ENCODE measurements at places on chromosomes 4 and X.

DNA sequence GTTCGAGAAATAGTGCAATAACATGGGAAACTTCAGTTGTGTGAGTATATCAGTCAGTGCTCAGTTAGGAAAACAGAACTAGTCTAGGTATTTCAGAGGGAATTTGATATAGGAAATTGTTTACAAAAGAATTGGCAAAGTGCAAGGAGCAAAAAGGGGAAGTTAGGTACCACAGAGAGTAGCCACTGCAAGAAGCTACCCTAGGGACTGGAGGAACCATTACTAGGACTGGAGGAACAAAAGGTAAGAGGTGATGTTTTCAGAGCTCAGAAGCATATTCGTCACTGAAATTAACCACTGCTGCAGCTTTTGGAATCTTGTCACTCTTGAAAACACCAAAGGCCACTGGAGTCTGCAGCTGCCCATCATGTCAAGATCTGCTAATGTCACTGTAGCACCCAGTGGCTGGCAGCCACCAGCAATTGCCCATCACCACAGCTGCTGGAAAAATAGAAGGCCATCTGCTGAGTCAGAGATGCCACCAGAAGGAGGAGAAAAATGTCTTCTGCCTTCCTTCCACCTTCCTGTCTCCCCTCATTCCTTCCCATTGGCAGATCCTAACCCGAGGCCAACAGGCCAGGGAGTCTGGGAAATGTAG lies 160.6 kb upstream of the RPS6KA3 start:
- no peak for DNase-seq

GRCh38 chr4:185276036-185276435 lies 66.6 kb downstream of the SNX25 start:
- DNase-seq = no peak

- no peak for DNase-seq
Observed at GRCh38 chr4:152892974-152893373, 43.1 kb upstream of the FHDC1 start.

DNA sequence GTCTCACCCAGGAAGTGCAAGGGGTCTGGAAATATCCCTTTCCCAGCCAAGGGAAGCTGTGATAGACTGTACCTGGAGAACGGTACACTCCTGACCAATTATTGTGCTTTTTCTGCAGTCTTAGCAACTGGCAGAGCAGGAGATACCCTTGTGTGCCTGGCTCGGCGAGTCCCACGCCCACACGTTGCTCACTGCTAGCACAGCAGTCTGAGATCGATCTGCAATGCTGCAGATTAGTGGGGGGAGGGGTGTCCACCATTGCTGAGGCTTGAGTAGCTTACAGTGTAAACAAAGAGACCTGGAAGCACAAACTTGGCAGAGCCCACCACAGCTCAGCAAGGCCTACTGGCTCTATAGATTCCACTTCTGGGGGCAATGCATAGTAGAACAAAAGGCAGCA lies 138.5 kb downstream of the CHRDL1 start:
- no peak for DNase-seq

DNA sequence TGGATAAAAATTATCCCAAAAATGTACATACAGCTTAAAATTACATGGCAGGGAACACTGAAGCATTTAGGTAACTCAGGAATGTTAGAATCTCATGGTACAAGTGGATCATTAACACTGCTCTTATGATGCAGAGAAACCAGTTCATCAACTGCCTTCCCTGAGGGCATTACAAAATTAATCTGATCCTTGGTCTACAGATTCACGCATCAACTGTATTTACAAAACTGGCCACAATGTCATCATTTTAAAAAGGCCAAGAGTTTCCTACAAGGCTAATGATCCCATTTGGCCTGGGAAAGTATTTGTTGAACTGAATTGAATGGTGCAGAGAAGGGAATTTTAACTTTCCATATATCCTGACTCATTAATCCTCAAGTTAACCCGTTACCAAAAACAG lies 84.6 kb downstream of the TSPAN5 start:
- no peak for DNase-seq

GRCh38 chr4:140090215-140090731 lies 63.7 kb downstream of the MAML3 start:
- no peak for DNase-seq

DNA sequence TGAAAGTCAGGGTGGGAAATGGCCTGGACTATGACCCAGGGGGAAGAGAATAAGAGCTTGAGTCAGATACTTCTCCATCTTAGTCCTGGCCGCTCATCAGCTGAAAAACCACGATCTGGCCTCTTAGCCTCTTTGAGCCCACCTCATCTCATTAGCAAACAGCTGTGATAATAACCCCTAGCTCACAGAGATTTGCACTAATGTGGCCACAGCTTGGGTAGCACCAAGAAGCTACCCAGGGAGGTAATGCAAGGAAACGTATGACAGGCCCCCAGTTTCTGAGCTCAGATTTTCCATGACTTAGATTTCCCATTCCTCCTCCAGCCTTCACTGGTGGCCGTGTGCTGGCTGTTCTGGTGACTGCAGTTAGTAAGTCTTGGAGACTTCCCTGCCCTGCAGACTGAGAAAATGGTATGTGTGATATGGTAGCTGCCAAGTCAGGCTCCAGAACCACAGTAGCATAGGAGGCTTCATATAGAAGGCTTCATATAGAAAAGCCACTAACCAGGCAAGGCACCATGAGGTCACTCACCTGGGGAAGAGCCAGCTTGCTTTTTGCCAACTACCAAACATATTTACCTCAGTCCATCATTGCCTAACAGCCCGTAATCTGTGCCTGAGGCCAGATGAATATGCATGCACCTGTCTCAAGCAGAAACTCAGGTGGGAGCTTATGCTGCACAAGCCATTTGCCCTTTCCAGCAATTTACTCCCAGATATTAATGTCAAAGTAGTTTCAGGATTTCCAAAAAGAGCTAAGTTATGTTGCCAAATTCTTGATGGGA lies 51.4 kb upstream of the GABRE start:
- no peak for DNase-seq

GRCh38 chr4:172982151-172982590 lies 186.4 kb upstream of the GALNT7 start:
- DNase-seq = no peak

GRCh38 chr4:139619644-139620043 lies 46.0 kb upstream of the MGST2 start:
- no peak for DNase-seq

GRCh38 chrX:10235851-10236250 lies 79.1 kb downstream of the CLCN4 start:
- DNase-seq = no peak

DNA sequence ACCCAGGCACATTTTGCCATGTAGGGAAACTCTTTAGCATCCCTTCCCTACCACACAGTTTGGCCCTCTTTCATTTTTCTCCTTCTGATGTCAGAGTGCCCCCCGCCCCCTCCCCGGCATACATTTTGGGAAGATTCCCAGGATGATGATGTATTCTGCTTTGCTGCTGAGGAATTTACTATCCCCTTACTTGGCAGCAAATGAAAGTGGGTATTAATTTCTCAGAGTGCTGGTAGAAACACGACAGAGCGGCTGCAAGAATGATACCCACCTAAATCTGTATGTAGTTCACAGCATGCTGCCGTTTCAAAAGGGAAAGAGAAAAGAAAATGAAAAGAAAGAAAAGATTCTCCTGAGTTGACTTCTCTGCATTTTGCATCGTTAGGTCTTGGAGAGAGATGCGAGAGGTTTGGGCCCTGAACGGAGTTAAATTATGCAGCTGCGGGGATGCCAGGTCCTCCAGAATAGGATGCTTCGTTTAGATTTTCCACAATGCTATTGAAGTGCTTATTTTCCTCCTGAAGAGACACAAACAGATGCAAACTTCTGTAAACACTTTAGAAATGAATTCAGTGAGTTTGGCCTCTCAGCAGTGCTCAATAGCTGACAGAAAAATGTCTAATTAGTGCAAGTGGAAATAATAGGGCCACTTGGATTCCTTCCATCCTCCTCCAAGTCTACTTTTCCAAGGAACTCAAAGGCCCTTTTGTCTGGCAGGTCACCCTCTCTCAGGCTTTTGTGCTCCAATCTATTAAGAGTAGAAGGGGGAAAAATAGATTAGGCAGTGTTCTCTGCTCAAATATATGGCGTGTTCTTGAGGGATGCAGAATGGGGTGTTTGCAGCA lies 106.2 kb downstream of the ALPK1 start:
- DNase-seq = no peak

DNA sequence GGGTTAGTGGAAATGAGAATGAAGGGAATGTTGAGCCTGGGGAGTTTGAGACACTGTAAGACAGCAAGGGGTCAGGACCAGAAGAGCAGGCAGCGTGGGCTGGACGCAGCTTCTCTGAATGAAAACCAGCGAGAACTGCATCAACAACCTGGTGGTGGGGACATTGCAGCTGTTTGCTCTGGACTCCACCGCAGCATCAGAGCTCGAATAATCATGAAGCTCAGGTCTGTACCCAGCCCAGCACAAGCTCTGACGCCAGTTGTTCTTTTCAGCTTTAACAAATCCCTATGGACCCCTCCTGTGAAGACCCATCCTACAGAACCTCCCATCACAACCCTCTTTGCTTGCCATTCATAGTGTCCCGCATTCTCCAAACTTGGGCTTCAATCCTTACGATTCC lies 106.8 kb upstream of the PNPLA4 start:
- no peak for DNase-seq

- DNase-seq = no peak
Observed at GRCh38 chr4:128908735-128909134, 99.2 kb downstream of the JADE1 start.

DNA sequence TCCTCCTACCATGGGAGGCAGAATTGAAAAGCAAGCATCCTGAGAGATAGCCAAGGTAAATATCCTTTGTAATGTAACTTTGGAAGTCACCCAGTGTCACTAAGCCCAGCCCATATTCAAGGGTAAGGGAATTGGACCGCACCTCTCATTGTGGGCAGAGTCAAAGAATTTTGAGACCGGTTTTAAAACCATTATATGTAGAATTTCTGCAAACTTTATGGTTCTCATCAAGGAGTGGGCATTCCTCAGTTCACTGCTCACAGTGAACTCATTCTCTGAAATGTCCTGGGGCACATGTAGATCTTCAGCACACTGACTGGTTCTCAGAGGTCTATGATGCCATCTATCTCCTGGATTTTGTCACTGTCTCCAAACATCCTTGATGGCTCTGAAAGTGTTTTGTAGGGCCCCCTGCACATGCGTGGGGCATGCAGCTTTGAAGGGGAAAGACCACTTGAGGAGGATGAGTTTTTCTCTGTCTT lies 35.3 kb upstream of the CHRNA9 start:
- no peak for DNase-seq

- DNase-seq = no peak
Observed at GRCh38 chr4:129176864-129177263, 80.9 kb downstream of the C4orf33 start.

GRCh38 chr4:47444031-47444430 lies 19.5 kb downstream of the COMMD8 start:
- DNase-seq = no peak

DNA sequence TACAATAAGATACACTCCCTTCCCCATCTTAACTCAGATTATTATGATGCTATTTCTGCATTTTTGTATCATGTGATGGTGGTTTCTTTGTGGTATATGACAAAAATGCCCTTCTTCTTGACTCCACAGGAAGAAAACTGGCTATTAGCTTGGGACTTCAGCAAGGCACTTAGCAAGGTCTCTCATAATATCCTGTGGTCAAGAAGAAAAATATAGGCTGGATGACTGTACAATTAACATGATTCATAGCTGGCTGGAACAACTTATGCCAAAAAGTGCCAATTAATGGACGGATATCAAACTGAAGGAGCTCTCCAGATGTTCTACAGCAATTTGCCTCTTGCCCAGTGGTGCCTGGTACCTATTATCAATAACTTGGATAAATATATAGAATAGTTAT lies 2.3 kb upstream of the MID1IP1 start:
- no peak for DNase-seq

DNA sequence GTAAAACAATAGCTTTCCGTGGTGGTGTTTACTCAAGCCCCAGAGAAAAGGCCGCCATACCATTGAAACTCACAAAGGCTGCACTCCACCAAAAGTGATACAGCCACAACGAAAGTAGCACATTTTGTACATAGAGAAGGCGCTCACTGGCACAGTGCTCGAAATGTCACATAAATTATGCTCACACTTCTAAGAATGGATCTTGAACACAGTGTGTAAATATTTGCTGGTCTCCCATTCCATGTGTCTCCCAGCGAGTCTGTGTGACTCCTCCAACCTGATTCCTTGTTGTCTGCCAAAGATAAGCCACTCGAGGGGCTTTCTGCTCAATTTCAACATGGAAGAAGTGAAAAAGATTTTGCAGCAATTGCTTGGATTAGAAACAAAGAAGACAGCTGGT lies 234.0 kb upstream of the VCX3A start:
- no peak for DNase-seq

- DNase-seq = no peak
Observed at GRCh38 chr4:66629927-66630326, 915.4 kb downstream of the CENPC start.

- no peak for DNase-seq
Observed at GRCh38 chr4:105075045-105075444, 71.6 kb upstream of the TET2 start.

- DNase-seq = no peak
Observed at GRCh38 chr4:82930848-82931755, 30.6 kb downstream of the THAP9 start.

DNA sequence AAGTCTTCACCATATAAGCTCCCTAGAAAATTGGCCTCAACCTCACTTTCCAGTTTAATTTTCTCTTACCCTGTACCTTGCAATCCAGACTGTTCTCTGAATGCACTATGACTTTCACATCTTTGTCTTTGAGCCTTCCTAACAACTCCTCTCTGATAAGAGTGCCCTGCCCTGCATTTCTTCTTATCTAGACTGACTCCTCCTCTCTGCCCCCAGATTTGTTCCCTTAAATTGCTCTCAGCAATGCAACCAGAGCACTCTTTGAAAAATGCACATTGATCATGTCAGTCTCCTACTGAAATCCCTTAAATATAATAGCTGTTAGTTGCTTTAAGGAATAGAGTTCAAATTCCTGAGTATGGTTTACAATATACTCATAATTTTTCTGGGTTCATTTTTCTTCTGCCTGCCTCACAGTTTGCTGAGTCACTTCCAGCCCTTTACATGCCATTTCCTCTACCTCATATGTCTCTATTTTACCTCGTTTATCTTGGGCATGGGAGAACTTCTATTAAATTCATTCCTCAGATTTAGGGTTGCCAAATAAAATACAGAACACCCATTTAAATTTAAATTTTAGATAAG lies 582.7 kb upstream of the AADAT start:
- DNase-seq = no peak

DNA sequence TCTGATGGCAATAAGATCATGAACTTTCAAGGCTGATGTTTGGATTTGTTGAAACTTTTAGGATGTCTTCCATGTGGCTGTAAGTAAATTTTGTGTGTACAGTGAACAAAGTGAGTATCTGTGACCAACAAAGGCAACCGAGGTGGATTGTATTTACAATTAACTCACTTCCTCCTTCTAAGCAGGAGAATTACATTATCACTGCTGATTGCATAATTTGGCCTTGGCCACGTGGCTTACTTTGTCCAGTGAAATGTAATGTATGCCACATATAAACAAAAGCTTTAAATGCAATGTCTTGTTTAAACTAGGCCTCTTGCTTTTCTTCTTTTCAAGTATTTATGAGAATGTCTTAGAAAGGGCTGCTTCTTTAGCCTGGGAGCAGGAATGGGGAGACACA lies 66.3 kb upstream of the MAD2L1 start:
- DNase-seq = no peak

Data from activated T-cell treated with anti-CD3 and anti-CD28 coated beads, Interleukin-2, amount 50 U/mL, for 72 hours (primary cell).